ENCODE measurements at places on chromosomes 7 and 10. TPM values are rescaled to one million over a fixed set of nuclear protein-coding genes. Genes with fewer than 3 reads are reported as not detected.

DNA sequence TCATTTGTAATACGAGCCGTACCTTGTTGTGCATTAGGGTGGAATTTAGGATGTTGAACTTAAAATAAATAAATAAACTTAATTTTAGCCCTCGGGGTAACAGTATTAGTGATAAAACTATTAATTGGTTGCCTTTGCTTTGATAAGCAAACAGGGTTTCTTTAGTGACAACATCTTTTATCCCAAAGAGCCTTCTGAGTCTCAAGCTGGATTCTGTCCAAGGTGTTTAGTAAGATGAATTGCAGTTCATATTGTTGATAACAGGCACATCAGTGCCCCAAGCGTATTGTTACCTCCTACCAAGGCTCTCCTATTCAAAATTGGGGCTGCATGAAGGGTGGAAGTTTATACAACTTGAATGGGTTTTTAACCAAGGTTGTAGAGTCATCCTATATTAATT lies 144.4 kb upstream of the CELF2 start:
- no peak for DNase-seq

DNA sequence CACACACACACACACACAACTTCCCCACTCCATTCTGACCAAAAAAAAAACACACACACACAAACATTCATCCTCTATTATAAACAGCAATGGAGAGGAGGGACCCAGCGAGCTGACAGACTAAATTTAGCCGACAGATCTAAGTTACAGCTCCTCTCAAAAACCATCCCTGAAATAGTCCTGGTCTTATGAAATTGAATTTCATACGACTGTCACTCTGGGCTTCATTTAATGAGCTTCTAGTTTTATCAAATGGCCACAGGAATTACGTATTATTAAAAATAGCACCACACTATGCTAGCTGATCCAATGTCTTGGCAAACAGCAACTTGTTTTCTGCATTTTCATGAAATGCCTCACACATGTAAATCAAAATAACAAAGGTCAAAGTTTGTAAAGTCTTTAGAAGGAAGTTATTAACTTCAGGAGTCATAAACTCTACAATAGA lies 131.3 kb upstream of the ASAH2 start:
- no peak for DNase-seq

GRCh38 chr10:101134299-101135127 lies 3.4 kb downstream of the TLX1 start:
- no peak for DNase-seq

EPC1 gene
- total RNA-seq, result 61.0 TPM

DNA sequence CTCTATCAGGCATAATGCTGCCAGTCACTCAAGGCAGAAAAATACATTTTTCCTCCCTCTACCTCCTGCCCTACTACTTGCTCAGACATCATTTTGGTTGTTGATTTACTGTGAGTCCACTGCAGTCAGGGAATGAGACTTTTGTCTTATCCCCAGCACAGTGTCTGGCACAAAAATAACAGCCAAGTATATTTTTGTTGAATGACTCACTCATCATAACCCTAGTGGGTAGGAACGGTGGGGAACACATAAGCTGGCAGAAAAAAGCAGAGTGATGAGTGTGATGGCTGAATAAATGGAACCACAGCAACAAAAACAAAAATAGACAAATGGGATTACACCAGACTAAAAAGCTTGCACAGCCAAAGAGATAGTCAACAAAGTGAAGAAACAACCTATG lies 65.8 kb upstream of the LAMB4 start:
- DNase-seq, result no peak

GRCh38 chr10:116737627-116738327 lies 4.6 kb downstream of the HSPA12A start:
- no peak for DNase-seq

ACSL5 gene
- total RNA-seq, result 76.0 TPM

FAM25G gene
- not detected for total RNA-seq

C7orf57 gene
- total RNA-seq, result not detected

- DNase-seq, result no peak
Observed at GRCh38 chr7:52565974-52566373, 469.5 kb upstream of the POM121L12 start.

DNA sequence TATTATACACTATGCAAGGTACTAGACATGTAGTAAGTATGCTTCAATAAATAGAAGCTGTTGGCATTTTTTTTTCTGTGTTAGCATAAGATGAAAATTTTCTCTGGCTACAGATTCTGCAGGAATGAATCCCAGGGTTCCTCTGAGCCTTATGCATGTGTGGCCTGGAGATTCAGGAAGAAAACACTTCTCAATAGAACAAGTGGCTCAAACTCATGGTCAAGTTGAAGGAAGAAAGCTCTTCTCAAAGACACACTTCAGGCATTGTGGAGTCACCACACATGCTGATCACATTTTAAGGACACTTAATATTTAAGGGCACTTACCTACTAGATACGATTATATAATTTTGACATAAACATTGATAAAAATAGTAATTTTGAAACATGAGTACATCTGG lies 19.5 kb downstream of the DNAH11 start:
- DNase-seq, result no peak

DPP6 gene
- total RNA-seq, result 9.2 TPM

- DNase-seq, result peak; percentile 15
Observed at GRCh38 chr10:14153570-14154055, 177.1 kb downstream of the FRMD4A start.

- no peak for DNase-seq
Observed at GRCh38 chr10:29590915-29591650, 43.7 kb downstream of the SVIL start.

C7orf33 gene
- total RNA-seq, result not detected

PRSS1 gene
- 10.0 TPM for total RNA-seq

All from stomach (tissue), 19 donors.